ENCODE measurements at places on chromosomes 4 and X.

GRCh38 chr4:38463268-38463958, 200.6 kb upstream of the KLF3 start:
- DNase-seq: no peak

DNA sequence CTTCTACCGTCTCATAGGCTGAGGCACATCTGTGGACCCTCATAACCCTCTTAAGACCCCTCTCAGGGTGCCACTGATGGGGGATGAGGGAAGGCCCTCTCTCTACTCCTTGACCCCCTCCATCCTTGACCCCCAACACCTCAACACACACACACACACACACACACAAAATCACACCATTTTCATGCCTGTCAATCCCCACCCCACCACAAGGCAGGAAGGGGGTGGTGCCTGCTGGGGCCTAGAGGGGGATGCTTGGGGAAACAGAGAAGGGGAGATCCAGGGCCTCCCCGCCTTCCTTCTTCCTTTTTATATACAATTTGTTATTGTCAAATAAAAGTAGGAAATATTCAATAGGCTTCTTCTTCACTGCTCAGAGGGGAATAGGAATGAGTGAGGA, 1.2 kb upstream of the EBP start:
- no peak for DNase-seq

DNA sequence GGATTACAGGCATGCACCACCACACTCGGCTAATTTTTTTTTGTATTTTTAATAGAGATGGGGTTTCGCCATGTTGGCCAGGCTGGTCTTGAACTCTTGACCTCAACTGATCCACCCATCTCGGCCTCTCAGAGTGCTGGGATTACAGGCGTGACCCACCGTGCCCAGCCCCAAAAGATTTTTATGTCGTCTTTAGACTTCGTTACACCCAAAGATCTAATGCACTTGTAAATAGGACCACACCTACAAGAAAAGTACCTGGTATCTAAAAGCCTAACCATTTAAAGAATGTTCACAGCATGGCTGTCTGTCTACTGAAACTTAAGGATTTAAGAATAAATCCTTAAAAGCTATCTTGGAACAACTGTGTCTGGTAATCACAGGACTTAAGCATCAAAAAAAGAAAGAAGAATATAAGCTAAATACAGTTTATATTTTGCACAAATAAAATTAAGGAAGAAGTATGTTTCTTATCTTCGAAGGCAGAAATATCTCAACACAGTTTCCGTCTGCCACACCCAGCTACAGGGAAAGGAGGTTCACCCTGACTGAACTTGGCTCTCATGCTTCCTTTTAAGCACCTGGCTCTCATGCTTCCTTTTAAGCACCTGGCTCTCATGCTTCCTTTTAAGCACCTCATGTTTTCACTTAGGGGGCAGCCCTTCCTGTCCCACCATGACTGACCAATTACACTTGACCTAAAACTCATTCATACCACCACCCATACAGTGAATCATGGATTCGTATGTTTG, 92.0 kb upstream of the STS start:
- no peak for DNase-seq

DNA sequence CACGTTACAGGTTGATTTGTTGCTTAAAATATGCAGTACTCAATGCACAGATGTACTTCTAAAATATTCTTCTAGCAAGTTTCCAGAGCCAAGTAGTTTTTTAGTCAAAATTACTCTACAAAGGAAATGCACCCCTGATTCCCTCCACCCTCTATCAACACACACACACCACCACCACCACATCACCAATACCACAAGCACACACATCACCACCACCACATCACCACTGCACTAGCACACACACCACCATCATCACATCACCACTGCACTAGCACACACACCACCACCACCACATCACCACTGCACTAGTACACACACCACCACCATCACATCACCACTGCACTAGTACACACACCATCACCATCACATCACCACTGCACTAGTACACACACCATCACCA, 105.2 kb upstream of the FRG1 start:
- DNase-seq: no peak

GRCh38 chr4:150874338-150875226, 140.5 kb downstream of the LRBA start:
- no peak for DNase-seq

DNA sequence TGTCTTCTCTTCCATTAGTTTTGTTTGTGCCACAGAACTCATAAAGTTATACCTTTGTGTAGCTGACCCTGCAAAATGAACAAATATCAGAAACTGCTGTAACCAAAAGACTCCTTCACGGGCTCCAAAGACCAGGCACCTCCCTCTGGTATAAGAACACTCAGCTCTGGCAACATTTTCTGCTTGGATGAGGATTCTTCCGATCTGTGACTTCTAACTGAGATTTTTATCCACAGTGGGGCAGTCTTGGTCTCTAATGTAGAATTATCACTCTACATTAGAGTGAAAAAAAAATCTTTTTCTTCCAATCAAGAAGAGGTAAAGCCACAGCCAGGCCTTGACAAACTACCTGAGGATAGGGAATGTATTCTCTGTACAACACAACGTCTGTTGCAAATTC, 38.5 kb upstream of the PRSS48 start:
- DNase-seq: no peak

- DNase-seq: no peak
Observed at GRCh38 chrX:118062817-118063615, 53.6 kb downstream of the KLHL13 start.

DNA sequence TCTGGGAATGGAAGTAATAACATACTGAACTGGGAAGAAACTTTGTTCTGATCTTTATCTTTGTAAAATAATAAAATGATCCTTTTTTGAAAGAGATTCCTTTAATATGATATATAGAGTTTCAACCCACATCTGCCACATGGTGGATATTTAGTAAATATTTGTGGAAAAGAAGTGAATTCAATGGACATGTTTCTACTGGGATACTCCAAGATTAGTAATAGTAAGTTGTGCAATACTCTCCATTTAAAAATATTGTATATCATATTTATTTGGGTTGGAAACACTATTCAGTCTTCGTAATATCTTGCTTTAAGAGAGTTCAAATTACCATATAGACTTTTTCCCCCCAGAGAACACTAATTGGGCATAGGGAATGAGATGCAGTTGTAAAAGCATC, 17.8 kb upstream of the ARSJ start:
- no peak for DNase-seq

DNA sequence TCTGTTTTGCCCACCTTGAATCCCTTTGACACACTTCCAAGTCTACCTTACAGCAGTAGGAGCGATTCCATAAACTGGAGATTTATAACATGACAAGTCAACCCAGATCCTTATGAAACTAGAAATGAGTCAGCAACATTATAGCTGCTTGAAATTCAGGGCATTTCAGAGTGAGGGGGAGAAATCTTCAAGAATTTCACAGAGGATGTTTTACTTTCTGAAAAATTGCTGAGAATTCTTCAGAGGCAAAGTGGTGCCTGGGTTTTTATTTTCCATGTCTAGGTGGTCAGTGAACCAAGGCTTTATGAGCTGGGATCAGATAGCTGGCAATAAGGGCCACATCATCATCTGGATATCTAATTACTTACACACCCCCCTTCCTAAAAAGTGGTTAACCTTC, 119.8 kb downstream of the PPARGC1A start:
- DNase-seq: no peak

GRCh38 chr4:108540536-108540935, 79.8 kb upstream of the RPL34 start:
- DNase-seq: no peak

DNA sequence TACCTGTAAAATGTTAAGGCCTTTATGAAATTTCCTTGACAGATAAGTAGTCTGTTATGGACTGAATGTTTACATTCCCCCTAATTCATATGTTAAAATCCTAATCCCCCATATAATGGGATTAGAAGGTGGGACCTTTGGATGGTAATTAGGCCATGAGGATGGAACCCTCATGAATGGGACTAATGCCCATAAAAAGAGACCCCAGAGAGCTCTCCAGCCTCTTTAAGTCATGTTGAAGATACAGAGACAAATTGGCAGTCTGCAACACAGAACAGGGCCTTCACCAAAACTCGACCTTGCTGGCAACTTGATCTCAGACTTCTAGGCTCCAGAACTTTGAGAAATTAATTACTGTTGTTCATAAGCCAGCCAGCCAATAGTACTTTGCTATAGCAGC, 1344.5 kb upstream of the PCDH7 start:
- no peak for DNase-seq

GRCh38 chr4:57020467-57021101, 41.9 kb downstream of the POLR2B start:
- no peak for DNase-seq

- DNase-seq: no peak
Observed at GRCh38 chrX:33989936-33990335, 142.2 kb downstream of the FAM47A start.

- no peak for DNase-seq
Observed at GRCh38 chr4:176359590-176359989, 39.8 kb downstream of the SPCS3 start.

- no peak for DNase-seq
Observed at GRCh38 chrX:20263474-20263873, 3.2 kb downstream of the RPS6KA3 start.

DNA sequence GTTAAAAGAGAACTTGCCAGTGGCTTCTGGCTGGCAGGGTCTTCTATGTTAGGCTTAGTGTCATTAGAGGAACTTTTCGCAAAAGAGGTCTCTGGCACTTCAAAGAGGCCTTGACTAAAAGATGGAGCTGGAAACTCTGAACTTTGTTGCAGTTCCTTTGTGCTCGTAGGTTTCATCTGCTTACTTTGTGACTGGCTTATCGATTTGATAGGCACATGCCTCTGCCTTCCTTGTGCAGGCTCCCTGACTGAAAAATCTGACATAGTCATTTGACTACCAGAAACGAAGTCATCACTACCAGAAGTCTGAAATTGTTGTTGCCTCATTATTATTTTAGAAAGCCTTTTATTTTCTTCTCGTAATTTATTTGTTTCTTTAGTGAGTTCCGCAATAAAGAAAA, 93.9 kb upstream of the IL13RA1 start:
- no peak for DNase-seq

GRCh38 chrX:103800318-103800717, 23.7 kb downstream of the PLP1 start:
- no peak for DNase-seq

DNA sequence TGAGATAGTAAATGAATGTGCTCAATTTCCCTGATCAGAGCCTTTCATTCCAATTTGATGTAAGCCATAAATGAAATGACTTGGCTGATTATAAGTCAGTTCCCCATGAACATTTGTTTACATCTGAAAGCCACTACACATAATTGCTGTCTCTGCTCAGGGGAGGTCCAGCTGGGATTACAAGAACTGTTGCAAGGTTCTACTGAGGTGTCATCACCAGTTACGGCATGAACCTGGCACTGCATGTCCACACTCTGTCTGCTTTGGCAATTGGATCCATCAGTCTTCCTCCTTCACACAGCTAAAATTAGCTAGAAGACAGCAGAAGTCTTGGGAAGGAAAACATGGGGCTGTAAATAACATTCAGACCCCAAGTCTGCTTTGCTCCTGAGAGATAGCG, 12.8 kb upstream of the MBNL3 start:
- no peak for DNase-seq

DNA sequence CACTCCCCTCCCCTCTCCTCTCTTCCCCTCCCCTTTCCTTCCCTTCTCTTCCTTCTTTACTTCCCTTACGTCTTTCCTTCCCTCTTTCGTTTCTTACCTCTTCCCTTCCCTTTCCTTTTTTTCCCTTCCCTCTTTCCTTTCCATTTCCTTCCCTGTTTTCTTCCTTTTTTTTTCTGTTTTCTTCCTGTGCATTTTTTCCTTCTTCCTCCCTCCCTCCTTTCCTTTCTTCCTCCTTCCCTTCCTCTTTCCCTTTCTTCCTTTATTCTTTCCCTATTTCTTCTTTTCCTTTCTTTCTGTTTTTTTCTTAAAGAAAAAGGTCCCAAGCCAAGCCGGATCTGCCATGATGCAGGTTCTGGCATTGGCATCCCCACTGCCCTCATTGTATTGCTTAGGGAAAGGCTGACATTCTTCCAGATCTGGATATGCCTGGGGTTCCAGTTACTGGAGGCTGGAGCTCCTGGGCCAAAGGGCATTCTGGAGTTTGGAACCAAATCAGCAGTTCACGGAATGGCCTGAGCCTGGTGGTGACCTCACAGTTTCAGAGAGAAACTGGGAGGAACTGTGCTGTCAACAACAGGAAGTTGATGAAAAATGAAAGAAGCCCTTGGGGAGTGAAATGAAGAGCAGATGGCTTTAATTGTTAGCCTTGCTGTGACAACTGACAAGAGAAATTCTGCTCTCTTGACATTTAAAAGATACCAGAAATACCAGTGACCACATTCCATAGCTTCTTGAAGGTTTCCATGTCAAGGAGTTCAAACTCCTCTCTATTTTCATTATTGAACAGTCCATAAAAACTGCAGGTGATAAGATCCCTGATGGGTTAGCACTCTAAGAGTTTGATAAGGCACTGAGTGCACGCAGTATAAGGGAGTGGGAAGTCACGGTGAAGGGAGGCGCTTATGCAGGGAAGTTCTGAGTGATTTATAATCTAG, 622.1 kb downstream of the SPRY1 start:
- no peak for DNase-seq

DNA sequence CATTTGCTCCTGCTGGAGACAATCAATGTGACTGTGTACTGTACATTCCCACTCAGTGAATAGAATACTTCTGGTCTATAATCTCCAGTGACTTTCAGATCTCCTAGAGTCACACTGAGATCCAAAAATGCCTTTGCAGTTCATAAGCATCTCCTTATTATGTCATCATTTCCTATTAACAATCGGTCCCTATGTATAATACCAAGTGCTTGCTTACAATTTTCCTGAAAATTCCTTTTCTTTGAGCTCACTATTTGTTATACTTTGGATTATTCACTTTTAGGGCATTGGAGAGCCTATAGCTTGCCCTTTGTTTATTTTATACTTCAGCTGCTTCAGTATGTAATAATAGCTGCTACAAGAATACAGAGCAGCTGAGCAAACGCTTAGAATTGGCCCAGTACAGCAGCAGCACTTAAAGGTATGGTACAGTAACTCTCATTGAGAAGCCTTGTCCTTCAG, 313.0 kb downstream of the DCTD start:
- no peak for DNase-seq

GRCh38 chr4:41124916-41125548, 89.3 kb downstream of the APBB2 start:
- DNase-seq: no peak

- no peak for DNase-seq
Observed at GRCh38 chr4:6332042-6332668, 62.5 kb downstream of the WFS1 start.

- no peak for DNase-seq
Observed at GRCh38 chrX:13888284-13888683, 71.4 kb upstream of the GPM6B start.
